CD4-positive, alpha-beta T cell (primary cell): ENCODE measurements at places on chromosomes 16 and 17.

GRCh38 chr17:31386542-31387075 lies 4.9 kb upstream of the RAB11FIP4 start:
- no peak for DNase-seq

DNA sequence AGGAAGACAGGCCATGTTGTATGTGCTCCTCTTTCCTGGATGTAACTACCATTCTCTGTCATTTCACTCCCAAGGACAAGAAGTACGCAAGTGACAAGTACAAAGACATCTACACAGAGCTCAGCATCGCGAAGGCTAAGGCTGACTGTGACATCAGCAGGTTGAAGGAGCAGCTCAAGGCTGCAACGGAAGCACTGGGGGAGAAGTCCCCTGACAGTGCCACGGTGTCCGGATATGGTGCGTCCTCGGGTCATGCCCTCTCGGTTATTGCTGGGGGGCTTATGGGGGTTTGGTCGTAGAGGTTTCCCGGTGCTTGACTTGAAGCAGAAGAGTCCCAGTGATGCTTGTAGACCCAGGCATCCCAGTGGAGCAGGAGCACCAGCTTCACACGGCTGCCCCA lies 29.0 kb downstream of the PLD6 start:
- peak; percentile 51 for DNase-seq

DNA sequence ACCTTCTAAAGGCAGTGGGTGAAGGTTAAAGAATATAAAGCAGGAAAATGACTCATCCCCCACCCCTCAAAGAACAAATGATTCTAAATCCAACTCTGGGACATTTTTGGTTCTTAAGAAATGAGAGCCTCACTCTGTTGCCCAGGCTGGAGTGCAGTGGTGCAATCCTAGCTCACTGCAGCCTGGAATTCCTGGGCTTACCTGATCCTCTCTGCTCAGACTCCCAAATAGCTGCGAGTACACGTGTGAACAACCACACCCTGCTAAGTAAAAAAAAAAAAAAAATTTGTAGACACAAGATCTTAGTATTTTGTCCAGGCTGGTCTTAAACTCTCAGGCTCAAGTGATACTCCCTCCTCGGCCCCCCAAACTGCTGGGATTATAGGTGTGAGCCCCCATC lies 298.8 kb upstream of the MAF start:
- DNase-seq = no peak

DNA sequence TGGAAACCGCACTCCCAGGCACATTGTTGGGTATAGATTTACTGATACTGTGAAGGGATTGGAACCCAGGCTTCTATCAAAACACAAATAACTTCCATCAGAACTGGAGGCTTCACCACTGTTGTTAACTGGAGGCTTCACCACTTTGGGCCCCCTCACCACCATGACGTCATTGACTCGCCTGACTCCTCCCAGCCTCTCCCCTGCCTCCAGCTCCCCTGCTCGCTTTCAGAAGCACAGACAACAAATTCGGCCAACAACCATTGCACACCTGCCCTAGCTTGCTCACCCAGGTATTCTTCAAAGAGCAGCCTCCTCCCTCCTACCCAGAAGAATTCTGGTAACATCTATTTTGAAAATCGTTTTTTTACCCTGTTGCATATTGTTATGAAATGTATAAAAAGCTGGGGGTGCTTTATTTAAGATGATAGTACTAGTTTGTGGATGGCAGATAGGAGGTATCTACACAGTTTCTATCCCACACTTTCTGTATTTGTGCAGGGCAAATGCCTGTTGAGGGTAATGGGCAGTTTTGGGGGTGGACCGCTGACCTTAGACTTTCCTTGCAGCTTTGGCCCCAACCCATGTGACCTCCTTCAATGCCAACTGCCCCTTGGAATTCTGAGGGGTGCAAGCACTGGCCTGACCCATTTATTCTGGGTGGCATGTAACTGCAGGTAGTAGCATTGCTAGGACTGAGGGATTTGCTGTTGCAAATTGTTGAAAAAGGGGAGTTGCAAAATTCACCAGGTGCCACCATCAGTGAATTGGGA lies 54.1 kb downstream of the HLF start:
- DNase-seq = no peak
